Femur (tissue), 1 donor: ENCODE measurements at places on chromosomes 12 and 14.
A peak's percentile ranks its signal among the peaks of the same experiment; 100 is the strongest.

- no peak for DNase-seq
Observed at GRCh38 chr12:53179687-53180219, 769 bp upstream of the ZNF740 start.

- no peak for DNase-seq
Observed at GRCh38 chr12:98471085-98471484, 44.3 kb upstream of the TMPO start.

DNA sequence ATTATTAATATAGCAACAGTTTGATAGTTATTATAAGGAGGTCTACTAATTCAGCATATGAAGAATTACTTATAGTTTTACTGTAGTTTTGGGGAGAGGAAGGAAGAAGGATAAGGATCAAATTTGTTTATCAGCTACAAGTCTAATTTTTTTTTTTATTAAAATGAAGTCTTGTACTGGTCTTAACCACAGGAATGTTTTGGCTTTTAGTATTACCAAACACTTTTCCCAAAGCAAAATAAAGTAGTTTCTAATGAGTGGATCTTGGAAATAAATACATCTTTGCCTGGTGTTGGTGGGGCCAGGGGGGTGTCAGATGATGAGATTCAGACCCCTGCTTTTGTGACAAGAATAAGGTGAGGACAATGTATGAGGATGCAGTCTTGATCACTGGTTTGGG, 57.2 kb upstream of the ZDHHC17 start:
- no peak for DNase-seq

DNA sequence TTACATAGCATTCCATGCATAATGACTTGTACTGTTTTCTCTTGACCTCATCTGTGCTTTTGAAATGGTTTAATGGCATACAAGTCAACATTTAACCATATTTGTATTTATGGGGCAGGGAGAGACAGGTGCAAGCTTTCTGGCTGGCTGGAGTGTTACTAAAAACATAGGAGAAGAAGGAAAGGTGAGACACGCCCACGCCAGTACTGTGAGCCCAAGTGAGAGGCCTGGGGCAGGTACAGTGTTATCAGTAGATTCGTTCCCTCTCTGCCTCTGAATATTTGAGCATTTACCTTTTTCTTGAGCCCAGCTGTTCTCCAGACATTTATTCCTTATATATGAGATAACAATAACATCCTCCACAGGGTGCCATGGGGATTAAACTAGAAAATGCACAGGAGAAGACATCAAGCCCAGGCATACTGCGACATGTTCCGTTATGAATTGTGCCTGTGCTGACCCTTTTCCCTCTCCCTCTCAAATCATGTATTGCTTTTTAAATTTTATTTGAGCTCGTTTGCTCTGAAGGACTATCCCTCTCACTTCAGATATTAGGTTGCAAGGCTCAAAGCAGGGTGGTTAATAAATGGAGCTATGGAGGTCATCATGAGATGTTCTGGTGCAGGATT, 34.6 kb upstream of the TUBA1C start:
- DNase-seq = no peak

- no peak for DNase-seq
Observed at GRCh38 chr12:70467918-70468733, 102.0 kb downstream of the KCNMB4 start.

DNA sequence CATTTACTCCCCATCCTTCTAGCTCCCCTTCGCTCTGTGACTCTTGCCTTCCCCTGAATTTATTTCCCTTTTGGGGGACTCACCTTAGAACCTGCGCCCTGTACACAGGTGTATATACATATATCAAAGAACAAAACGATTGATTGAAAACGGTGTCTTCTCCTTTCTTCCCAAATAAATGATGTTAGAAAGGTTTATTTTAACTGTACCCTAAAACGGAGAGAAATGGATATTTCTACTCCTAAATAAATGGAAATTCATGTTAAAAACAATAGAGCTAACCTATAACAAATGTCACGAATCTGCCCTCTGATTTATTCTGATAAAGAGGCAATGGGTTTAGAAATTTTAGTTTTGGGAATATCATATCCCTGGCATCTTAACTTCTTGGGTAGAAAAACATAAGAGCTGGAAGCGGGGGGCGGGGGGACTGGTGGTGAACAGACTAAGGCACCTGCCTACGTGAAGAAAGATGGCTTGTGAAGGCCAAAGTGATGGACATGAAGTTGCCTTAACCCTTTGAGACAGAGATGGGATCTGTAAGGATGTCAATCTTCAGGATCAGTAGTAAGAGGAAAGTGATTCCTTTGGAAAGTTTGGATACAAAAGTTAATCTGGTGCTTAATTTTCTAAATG, 8.8 kb upstream of the LHX5 start:
- DNase-seq = no peak

- no peak for DNase-seq
Observed at GRCh38 chr14:64830961-64831360, 48.7 kb downstream of the SPTB start.

DNA sequence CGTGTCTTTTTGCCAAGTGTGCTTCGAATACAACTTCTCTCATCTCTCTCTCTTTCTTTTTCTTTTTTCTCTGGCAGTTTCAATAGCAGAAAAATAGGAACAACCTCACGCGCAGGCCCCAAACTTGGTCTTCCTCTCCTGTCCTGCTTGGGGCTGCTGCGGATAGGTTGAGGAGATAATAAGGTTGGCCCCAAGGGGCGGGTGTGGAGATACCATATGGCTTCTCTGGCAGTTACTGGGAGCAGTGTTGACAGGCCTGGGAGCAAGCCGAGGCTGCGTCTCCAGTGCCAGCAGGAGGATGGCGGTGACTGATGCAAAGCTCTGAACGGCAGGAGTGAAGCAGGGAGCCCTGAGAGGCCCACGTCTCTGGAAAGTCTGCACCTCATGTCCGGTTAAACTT, 89.5 kb upstream of the MANSC4 start:
- peak; percentile 37 for DNase-seq

DNA sequence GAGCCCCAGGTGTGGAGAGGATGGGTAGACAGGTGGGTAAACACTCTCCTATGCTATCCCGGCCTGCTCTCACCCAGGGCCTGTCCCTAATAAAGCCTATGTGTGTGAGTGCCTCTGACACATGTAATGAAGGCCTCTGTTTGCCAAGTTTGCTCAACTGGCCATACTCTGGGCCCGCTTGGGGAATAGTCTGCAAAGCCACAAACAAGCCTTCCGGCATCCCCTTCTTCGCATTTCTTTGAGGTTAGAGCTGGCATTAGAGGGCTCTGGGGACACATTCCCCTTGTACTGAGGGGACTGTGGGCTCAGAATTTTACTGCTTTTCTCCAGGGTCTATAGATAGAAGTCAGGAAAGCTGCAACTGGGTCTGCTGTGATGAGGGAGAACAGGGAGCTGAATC, 240.5 kb downstream of the C12orf75 start:
- peak; percentile 36 for DNase-seq

- DNase-seq = no peak
Observed at GRCh38 chr12:91613223-91613779, 430.7 kb upstream of the DCN start.

GRCh38 chr12:40898505-40898904, 206.3 kb downstream of the CNTN1 start:
- DNase-seq = no peak

GRCh38 chr12:41212625-41213024, 24.5 kb downstream of the PDZRN4 start:
- no peak for DNase-seq

GRCh38 chr12:45439039-45439438, 223.1 kb downstream of the ANO6 start:
- no peak for DNase-seq

GRCh38 chr12:74780182-74780849, 242.7 kb downstream of the ATXN7L3B start:
- DNase-seq = no peak

GRCh38 chr14:92575061-92575747, 61.6 kb downstream of the RIN3 start:
- DNase-seq = no peak

DNA sequence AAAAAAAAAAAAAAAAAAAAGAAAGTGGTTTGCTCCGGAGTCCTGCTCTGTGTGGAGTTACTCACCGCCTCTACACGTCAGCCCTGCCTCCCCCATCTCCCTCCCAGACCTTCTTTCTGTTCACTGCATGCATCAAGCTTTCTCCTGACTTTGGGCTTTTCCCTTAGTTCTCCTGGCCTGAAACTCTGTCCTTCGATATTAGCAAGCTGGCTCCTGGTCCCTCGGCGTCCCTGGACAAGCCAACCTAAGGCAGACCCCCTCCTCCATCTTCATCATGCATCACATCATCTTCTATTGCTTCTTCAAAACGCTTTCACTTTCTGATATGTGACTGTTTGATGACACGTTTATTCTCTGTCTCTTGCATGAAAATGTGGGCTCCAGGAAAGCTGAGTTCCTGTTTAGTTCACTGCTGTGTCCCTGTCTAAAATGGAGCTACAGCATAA, 40.6 kb downstream of the SLC15A4 start:
- no peak for DNase-seq

- DNase-seq = no peak
Observed at GRCh38 chr14:24712909-24713308, 78.9 kb upstream of the GZMB start.

DNA sequence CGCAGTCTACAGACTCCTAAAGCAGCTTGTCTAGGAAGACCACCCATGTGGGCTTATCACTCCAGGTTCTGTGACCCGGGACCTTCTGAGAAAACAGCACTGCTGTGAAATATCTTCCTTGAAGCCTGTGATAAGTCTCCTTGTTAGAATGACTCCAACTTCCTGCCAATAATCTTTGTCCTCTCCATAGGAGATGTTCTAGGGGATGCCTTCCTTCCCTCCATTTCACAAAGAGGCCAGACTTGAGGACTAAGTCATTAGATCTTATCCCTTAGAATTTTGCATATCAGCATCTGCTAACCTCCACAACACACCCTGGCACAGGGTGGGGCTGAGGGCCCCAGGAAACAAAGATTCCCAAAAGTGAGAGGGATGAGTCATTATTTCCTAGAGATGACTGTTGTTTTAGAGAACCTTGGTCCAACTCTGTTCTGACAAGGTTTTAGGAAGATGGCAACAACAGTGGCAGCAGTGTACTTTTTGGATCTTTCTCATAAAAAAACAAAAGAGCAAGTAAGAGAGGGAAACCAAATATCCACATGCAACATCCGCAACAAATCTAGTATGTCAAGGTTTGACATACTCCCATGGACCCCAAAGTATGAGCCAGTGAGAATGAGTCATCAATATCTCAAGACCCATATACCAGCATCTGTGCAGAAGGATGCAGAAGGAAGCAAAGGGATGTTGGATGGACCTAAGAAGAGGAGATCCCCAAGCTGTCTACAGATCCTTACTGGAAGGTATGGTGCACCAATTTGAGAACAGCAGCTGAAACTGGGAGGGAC, 6.0 kb downstream of the LTB4R start:
- DNase-seq = no peak

DNA sequence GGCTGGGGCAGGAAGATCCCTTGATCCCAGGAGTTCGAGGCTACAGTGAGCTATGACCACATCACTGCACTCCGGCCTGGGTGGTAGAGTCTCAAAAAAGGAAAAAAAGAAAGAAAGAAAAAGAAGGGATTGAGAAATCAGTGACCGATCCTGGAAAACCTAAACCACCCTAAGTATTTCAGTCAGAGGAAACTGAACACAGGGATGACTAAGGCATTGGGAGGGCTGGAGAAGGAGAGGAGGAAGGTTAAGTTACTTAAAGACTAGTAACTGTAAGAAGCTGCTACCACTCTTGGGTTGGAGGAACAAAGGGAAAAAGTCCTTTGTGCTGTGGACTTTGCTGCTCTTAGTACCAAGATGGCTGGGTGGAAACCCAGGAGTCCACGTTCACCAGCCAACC, 10.6 kb downstream of the HHIPL1 start:
- DNase-seq = no peak

DNA sequence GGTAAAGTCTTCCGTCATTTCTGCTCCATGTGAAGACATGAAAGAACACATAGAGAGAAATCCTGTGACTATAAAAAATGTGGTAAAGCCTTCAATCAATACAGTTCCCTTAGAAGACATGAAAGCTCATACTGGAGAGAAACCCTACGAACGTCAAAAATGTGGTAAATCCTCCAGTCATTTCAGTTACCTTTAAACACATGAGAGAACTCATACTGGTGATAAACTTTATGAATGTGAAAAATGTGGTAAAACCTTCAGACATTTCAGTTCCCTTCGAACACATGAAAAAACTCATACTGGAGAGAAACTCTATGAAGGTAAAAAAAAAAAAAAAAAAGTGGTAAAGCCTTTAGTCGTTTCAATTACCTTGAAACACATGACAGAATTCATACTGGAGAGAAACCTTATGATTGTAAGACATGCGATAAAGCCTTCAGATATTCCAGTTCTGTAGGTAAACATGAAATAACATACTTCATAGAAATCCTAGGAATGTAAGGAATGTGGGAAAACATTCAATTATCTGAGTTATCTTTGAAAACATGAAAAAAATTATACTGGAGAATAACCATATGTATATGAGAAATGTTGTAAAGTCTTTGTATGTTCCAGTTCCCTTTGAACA, 60.4 kb downstream of the MAP4K5 start:
- DNase-seq = no peak

DNA sequence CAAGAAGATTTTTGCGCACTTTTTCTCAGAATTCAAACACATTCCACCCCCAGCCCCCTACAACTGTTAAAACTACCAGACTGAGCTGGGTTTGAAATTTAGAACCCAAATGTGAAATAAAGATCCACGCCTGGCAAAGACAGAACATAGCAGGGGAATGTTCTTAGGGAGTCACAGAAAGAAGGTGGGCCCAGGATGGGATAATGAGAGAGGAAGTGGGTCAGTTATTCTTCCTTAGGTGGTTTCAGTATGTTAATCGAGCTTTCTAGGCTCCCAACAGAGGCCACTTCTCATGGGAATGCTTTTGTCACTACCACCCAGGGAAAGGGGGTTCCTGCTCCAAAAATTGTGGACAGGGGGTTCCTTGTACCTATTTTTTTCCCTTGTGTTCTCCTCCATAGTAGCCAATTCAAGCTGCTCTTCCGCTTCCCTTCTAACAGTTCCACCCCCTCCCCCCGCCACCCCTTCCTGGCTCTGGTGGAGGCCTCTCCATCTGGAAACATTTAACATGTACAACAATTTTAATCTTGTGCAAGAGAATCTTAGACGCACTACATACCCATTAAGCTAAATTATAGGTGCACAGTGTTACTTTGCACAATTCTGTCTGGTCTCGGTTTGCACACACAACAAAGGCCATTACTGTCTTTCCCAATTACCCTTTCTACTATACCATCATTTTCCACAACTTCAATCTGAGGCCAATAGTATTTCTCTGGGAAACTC, 218.1 kb downstream of the MON2 start:
- DNase-seq = peak; percentile 92

DNA sequence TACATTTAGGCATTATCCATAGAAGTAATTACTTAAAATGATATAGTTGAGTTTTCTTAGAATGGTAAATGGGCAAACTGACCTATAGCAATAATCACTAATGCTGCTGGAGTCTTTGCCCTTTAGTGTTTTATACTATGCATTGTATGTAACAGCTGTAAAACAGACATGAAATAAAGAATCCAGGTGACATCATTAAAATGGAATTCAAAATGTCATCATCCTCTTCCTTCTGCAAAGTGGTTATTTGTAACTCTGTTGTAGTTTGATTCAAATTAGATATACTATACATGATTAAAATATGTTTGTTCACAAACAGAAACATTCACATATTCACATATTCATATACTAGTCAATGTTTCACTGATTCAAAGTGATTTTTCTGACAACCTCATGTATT, 598.8 kb downstream of the SLC16A7 start:
- no peak for DNase-seq

- no peak for DNase-seq
Observed at GRCh38 chr12:75533239-75533638, 21.8 kb upstream of the KRR1 start.

- no peak for DNase-seq
Observed at GRCh38 chr12:93179792-93180191, 197.9 kb upstream of the NUDT4 start.
